Renal pelvis (tissue), 12 donors: ENCODE measurements at places on chromosomes 16 and 17. TPM values are rescaled to one million over a fixed set of nuclear protein-coding genes. Genes with fewer than 3 reads are reported as not detected.

DNA sequence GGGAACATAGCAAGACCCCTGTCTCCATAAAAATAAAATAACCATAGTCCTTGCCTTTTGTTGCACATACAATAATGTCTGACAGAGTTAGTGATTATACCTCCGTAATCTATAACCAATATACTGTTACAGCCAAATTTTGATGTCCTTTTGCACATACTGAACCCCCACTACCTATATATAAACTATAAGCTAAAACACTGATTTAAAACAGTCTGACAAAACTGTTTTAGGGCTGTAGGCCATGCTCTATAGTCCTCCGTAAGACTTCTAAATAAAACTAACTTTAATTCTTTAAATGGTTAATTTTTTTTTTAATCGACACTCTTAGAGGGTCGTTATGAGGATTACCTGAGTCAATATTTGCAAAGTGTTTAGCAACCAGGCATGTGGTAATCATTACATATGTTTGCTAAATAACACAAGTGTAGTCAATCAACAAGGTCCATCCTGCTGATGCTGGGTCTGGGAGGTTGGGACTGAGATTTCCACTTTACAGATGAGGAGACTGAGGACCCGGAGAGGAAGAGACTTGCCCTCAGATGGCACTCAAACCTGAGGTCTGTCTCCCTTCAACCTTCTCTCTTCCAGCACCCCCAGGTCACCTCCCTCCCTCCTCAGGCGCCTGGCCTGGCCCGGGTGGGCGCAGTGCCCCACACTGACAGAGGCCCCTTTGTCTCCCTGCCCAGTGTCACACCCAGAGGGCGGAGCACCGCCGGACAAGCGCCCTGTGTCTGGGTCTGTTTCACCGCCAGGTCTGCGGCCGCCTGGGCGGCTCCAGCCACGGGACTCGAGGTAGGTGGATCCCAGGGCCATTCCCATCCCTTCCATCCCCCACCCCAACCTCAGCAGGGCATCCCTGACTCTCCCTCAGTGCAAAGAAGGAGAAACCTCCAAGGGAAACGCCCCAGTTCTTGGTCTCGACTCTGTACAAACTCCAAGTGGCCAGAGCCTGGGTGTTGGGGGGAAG lies 10.3 kb downstream of the ZNF385C start:
- DNase-seq: no peak

DNA sequence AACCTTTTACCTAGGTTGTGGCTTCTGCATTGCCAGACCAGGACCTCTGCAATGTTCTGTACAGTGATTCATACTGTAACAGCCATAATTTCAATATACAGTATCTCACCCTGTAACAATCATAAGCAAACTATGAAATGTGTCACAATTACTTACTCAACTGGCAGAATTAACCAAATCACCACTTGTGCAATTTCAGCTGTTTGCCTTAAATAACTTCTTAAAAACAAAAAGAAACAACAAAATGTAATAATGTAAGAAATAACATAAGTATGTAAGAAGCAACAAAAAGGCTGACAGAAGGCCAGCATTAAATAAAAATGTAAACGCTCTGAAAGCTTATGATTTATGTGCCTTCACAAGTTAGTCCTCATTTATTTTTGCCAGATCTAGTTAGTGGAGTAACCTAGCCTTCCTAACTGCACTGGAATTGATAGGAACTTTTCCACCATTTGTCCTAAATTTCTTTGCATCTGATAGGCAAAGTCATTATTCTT lies 96.9 kb downstream of the SKAP1 start:
- DNase-seq: no peak

Gene ZACN
- 30.9 TPM for polyA plus RNA-seq

DNA sequence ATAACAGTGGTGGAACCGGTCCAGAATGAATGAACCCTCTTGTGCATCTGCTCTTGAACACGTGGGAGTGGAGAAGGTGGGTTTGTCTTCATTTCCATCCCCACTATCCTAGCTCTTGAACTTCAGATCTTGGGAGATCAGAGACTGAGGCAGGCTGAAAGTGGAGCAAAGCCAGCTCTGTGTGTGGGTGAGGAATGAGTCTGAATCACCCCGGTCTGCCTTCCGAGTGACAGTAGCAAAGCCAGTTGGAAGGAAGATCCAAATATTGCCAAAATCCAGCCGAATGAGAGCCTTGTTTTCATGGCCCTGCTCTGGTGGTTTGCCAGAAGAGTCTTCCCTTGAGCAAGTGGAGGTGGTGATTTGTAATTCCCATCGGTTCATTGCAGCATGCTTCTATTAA lies 29.0 kb upstream of the ASIC2 start:
- no peak for DNase-seq

Gene HOXB3
- 135 TPM for polyA plus RNA-seq

- no peak for DNase-seq
These were observed 1.2 kb downstream of the GNG13 start for GRCh38 chr16:799111-799947.
